ENCODE measurements at places on chromosomes 12 and 14. TPM values are rescaled to one million over a fixed set of nuclear protein-coding genes. Genes with fewer than 3 reads are reported as not detected.

Gene ZFC3H1
- total RNA-seq = 99.2 TPM

Gene POMT2
- 25.4 TPM for total RNA-seq

Gene TEX52
- not detected for total RNA-seq

Gene RPL10L
- not detected for total RNA-seq

Gene RNASE3
- not detected for total RNA-seq

Gene UNC79
- total RNA-seq = 94.2 TPM

Gene C12orf60
- total RNA-seq = 1.3 TPM

Gene SIX6
- total RNA-seq = not detected

Gene ARMH4
- total RNA-seq = 131 TPM

Gene ZC2HC1C
- 2.8 TPM for total RNA-seq

Gene HIF1A
- total RNA-seq = 149 TPM

Gene SSTR1
- 10.0 TPM for total RNA-seq

Gene ETFRF1
- 44.4 TPM for total RNA-seq

Gene CLEC2B
- 0.63 TPM for total RNA-seq

Gene SLC41A2
- total RNA-seq = 84.8 TPM

Gene KRT82
- total RNA-seq = not detected

Gene CD4
- total RNA-seq = 1.9 TPM

Gene TAS2R20
- 26.0 TPM for total RNA-seq

Gene C1QL4
- total RNA-seq = not detected

Gene NAP1L1
- 233 TPM for total RNA-seq

Gene LRTM2
- total RNA-seq = 8.1 TPM

Gene TTLL5
- total RNA-seq = 80.4 TPM

Gene ZNF140
- total RNA-seq = 64.5 TPM

Data from parietal lobe (tissue), 2 donors.